HL-60 (cell line): ENCODE measurements at places on chromosomes 2 and 18.

DNA sequence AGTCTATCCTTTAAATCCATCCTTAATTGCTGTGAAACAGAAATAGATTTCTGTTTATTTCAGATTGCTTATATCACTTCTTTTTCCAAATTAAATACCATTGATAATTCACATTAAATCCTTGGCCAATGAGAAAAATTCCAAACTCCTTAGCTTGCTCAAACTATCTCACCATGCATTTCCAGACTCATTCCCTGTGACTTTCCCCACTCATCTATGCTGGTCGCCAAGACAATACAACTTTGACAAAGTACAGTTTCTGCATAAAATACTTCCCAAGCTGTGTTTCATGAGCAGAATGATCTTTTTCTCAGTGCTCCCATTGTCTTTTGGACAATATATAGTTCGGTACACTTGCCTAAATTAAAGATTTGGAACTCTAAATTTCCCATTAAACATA is 575.6 kb downstream of the CPS1 start:
- no peak for DNase-seq

- no peak for DNase-seq
Measured at GRCh38 chr2:178998539-178998938, 51.4 kb downstream of the CCDC141 start.

DNA sequence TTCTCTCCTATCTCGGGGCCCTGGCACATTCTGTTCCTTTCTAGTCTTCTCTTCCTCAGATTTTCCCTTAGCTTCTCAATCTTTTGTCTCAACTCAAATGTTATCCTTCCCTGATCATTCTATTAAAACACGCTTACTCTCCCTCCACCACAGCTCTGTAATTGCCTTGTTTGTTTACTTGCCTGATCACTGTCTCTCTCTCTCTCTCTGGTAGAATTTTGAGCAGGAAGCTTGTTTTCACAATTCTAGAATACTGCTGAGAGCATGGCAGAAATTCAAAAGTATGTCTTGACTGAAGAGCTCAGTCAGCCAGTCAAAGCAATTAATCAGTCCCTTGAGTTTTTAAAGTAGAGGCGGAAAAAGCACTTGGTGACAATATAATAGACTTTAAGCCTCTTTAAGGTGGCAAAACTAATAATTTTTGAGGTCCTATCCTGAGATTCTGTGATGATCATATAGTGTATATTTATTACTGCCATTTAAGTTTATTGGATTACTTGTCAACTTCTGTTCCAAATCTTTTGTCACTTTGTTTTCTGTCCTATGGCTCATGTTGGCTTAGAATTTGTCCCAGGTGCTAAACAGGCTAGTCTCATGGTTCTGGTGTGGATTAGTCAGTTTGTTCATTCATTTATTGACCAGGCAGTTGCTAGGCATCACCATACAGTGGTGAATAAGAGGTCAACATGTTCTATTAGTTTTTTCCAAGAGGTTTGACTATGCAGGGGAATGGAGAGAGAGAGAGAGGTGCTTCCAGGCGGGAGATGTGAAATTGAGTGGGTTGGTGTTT is 2.3 kb downstream of the PSMD1 start:
- DNase-seq, result no peak

GRCh38 chr2:48205137-48205798 is 299.0 kb upstream of the FBXO11 start:
- no peak for DNase-seq

DNA sequence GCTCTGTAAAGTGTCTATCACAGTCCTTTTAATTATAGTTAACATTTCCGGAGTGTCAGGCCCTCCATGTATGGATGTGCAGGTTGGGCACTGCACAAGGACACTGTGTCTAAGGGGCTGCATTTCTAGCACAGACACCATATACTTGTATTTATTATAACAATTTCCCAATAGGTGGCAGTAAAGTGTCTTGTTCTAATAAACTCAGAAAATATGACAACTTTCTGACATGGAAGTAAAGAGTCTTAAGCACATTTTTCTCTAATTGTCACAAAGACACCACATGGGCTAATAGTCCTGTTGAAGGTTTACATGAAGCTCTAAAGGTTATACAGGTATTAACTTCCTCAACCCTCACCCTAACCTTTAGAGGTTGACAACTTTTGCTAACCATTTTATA is 156.6 kb downstream of the DYSF start:
- no peak for DNase-seq

DNA sequence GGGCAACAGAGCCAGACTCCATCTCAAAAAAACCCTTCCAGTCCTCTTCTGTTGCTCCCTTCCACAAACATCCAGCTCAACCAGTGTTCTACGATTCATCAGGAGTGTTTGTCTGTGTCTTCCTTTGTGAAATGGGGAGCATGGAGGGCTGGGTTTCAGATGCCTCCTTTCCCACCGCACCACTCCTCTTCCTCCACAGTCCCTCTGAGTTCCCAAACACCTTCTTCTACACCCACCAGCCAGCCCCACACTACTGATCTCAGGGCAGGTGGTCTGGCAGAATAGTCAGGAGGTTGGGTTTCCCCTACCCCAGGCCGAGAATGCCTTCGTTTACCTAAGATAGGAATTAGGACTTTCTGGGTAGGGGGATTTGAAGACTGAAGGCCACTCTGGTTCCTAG is 36.9 kb downstream of the NGEF start:
- no peak for DNase-seq

GRCh38 chr2:71944183-71944550 is 203.5 kb downstream of the CYP26B1 start:
- DNase-seq, result no peak

DNA sequence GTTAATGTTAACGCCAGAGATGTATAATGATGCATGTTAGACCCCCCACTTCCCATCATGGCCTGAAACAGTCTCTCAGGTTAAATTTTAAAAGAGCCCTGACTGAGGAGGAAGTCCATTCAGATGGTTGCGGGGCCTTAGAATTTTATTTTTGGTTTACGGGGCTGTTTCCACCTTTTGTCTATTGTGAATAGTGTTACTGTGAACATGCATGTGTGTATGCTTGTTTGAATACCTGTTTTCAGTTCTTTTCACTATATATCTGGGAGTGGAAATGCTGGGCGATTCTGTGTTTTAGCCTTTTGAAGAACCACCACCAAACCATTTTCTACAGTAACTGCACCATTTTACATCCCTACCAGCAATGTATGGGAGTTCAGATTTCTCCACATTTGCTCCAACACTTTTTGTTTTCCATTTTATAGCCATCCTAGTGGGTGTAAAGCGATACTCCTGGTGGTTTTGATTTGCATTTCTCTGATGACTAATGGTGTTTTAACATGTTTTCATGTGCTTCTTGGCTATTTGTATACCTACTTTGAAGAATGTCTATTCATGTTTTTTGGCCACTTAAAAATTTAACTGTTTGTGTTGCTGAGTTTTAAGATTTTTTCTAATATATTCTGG is 133.0 kb downstream of the MYO3B start:
- DNase-seq, result no peak

GRCh38 chr2:32701806-32702205 is 74.0 kb downstream of the TTC27 start:
- DNase-seq, result no peak

DNA sequence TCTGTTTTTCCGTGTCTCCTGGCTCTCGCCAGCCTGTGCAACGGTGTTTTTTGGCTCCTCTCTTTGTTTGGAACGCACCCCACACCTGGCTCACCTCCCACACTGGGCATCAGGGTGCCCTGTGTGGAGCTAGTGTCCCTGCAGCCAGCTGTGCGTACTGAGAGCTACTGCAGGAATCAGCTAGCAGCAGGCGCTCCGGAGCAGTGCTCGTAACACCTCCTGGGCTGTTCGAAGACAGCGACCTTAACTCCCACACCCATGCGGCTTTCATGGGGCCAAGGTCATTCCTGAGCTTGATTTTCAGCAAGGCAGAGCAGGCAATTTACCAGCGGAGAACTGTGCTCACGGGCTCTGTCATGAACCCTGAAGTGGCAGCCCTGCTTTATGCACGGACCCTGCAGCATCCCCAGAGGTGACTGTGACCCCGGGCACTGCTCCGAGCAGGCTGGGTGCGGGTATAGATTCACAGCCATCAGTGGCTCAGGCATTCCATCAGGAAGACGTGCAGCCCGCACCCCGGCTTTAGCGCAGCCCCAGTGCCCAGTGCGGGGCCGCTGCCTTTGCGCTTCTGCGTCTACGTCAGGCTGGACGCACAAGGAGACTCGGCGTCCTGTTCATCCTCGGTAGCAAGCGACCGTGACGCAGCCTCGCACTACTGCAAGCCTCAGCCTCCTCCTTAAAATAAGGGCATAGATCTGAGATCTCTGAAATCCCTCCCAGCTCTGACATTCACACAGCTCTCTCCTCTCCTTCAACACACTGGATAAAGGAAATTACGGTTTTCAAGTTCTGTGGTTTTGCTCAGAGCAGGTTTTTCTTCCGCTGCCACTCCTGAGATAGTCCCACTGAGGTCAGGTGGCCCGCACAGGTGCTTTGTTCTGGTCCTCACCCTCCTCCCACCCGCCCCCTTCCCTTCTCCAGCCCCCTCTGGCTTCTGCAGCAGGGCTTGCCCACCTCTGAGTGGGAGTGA is 58.2 kb downstream of the ADI1 start:
- no peak for DNase-seq

- no peak for DNase-seq
Measured at GRCh38 chr18:3625742-3626091, 175.7 kb downstream of the TGIF1 start.

DNA sequence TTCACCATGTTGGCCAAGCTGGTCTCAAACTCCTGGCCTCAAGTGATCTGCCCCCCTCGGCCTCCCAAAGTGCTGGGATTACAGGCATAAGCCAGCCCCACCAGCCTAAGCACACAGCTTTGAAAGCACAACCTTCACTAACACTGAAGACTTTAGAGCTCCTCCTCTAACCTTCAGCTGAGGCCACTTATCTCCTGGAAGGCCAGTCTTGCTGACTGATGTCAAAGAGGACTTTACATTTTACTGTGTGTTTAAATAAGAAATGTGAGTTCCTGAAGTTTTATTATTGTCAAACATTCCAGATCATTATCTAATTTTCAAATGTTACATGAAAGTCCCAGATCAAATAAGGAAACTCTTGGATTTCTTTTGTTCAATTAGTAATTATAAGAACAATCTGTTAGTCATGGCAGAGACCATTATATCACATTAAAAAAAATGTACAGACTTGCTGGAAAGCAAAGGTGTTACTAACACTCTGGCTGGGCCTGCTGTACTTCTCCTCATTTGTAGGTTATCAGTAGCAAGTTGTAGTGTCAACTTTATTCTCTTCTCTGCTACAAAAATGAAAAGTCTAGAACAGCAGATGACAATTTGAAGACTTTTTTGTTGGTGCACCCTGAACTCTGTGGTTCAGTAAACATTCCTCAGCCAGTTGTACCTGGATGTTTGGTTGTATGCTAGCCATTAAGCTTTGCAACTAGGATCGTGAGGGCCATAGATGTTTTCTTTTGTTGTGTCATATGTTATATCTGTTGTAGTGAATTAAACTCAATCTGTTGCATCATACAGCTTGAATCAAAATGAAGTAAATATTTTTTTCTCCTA is 80.0 kb downstream of the AOX1 start:
- no peak for DNase-seq

- no peak for DNase-seq
Measured at GRCh38 chr2:201973305-201973928, 60.2 kb upstream of the FZD7 start.

DNA sequence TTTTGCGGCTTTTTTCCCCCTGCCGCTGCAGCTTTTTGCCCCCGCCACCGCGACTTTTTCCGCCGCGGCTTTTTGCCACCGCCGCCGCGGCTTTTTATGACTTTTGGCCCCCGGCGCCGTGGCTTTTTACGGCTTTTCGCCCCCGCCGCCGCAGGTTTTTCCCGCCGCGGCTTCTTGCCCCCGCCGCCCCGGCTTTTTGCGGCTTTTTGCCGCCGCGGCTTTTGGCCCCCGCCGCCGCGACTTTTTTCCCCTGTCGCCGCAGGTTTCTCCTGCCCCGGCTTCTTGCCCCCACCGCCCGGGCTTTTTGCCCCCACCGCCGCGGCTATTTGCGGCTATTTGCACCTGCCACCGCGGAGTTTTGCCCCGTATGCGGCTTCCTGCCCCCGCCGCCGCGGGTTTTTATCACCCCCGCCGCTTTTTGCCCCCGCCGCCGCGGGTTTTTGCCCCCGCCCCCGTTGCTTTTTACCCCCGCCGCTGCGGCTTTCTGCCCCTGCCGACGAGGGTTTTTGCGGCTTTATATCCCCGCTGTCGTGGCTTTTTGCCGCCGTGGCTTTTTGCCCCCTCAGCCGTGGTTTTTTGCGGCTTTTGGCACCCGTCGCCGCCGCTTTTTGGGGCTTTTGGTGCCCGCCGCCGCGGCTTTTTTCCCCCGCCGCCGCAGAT is 2750.9 kb downstream of the RPIA start:
- no peak for DNase-seq

DNA sequence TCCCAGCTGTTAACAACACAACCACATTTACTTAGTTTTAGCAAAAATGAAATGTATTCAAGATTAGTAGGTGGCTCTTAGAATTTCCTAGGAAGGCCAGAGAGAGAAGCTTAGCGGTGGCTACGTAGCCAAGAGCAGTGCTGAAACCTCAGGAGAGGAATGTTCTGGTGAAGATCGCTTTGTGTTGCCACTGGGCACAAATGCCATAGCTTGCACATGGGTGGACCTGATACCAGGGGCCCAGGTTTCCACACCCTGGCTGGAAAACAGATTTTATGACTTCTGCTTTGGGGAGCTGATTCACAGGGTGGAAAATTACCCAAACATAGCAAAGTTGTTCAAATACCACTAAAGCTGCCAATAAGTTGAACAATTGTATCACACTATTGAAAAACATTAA is 43.4 kb downstream of the THUMPD2 start:
- no peak for DNase-seq
